ENCODE measurements at places on chromosomes 4 and X.

- no peak for DNase-seq
Observed at GRCh38 chr4:84648863-84649647, 66.1 kb downstream of the CDS1 start.

DNA sequence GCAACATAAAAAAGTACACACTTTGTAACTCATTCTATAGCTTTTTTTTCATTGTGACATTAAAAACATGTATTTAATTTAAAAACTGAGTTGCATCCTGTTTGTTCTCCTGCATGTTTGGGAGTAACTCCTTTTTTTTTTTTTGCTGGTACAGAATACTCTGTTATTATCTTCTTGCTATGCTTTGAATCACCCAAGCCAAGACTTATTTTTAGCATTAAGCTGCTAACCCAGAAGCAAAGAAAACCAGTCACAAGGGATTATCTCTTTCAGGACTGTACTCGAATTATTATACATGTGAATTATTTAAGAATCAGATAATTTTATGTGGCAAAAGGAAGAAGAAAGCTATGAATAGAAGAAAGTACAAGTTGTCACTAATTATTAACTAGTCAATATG lies 194.9 kb downstream of the ADAMTS3 start:
- no peak for DNase-seq

DNA sequence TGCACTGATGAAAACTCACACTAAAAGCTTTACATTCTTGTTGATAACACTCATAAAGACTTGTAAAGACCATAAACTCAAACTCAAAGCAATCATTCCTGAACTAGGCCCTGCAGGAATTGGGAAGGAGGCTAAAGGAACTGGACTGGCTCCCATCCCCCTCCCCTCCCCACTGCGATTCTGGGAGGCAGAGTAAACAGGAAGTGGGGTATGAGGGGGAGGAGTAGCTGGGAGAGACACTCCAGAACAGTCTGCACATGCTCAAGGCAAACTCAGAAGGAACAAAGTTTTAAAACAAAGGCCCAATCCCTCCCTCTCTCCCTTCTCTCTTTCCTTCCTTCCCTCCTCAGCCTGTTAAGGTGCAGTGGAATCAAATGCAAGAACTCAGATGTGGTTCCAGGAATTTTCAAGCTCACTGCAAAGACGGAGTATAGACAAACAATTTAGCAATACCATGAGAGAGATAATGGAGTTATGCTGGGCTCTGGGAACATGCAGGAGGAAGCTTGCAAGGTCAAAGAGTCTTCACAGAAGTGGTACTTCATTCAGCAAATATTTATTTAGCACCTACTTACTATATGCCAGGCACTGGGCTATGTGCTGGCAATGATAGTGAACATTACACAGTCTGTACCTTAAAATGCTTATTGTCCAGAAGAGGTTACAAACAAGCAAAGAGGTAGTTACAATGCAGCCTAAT lies 15.9 kb downstream of the MID1IP1 start:
- no peak for DNase-seq

- DNase-seq: no peak
Observed at GRCh38 chr4:147526272-147526654, 45.4 kb downstream of the EDNRA start.

DNA sequence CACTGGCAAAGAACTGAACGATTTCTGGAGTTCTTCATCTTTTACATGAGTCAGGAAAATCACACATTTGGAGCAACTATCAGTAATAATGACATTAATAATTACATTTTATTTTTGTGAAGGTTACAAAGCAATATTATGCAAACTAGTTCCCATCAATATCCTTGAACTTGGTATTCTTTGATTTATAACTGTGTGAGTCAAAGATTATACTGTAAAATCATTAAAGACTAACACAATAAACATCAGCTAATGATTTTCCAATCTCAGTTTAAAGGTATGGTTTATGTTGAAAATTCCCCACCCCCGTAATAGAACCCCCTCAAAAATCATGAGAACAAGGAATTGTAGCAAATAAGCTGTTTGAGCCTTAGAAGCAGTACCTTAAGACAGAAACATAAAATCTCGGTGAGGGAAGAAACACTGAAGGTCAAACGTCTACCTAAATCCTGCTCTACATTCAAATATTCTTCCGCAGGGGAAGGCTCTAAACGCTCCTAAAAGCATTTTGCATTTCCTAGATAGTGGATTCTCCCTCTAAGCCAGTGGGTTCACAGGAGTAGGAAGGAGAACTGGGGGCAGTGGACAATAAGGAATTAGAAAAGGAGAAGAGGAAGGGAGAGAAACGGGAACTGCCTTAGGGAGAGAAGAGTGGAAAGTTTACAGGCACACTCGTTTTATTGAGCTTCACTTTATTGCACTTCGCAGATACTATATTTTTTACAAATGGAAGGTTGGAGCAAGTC lies 22.3 kb upstream of the SH3D19 start:
- DNase-seq: no peak

- no peak for DNase-seq
Observed at GRCh38 chrX:56069299-56069931, 162.7 kb upstream of the KLF8 start.

- no peak for DNase-seq
Observed at GRCh38 chr4:61205066-61205465, 4.9 kb downstream of the ADGRL3 start.

DNA sequence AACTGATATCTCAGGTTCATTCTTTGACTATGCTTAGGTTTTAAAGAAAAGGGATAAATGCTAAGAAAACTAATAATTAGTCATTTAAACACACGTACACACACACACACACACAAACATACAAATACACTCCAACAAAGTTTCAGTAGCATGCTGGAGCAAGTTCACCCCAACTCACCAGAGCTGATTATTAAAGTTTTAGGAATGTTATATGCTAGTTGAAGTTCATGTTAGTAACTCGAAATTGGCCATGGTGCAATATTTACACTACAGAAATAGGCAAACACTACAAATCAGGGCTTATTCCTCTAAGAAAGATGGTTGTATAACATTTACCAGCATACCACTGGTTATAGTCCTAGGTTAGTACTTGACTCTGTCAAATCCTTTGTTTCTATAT lies 384.0 kb upstream of the DIPK2B start:
- no peak for DNase-seq

- no peak for DNase-seq
Observed at GRCh38 chr4:165208221-165208652, 876 bp downstream of the KLHL2 start.

DNA sequence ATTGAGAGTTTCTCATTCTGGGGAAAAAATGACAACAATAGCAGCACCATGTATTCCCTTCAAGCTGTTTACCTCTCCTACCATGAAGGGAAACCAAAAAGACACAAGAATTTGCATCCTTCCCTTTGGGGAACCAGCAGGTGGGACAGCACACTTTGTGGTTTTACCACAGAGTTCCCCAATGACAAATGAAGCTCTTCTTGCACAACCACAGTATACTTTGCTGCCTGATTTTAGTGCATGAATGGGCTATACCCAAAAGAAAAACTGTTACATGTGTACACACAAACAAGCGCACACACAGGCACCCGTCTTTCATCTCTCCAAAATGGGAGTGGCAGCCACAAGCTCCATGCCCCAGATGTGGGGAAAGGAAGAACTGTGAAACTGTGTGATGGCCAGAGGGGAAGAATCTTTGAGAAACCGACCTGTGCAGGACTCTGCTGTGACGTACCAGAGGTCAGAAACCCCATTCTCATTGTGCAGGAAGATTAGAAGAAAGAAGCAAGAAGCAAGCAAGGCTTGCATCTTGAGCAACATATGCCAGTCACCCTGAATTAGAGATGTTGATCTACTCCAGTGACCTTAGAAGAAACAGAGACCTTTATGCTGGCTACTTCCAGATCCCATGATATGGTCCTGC lies 2.7 kb upstream of the MAML3 start:
- DNase-seq: no peak

DNA sequence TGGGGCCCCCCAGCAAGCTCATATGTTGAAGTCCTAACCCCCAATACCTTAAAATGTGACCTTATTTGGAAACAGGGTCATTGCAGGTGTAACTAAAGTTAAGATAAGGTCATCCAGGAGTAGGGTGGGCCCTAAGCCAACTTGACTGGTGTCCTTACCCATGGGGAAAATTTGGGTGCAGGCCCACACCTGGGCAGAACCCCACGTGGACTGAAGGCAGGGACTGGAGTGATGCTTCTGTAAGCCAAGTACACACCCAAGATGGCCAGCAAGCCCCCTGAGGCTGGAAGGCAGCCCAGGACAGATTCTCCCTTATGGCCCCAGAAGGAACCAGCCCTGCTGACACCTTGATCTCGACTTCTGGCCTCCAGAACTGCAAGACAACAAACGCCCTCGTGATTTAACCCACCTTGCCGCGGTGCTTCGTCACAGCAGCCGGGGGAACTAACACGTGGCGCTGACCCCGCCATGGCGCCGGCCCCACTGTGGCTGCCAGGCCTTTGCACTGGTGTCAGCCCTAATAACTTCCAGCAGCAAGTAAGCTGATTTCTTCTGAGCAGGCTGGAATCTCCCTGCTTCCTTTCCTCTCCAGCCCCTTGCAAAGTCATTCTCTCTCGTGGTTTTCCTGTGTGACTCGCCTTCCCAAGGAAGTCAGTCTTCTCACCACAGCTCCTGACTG lies 23.2 kb upstream of the MXD4 start:
- DNase-seq: no peak

DNA sequence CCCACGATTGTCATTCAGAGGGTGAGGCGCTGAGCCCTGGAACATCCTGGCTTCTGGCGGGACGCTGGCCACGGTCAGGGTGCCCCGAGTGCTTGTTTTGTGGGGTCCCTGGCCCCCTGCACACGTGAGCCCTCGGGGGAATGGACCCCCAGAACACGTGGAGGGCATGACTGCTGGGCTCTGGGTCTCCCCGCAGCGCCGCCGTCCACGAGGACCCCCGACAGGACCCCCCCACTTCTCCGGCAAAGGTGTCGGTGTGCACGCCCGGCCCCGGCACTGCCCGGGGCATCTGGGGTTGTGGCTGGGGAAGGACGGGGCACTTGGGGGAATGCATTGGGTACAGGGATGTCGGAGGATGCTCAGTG lies 13.9 kb upstream of the GTPBP6 start:
- DNase-seq: no peak

GRCh38 chr4:139210486-139210885 lies 33.5 kb upstream of the ELF2 start:
- DNase-seq: no peak

- DNase-seq: no peak
Observed at GRCh38 chr4:139845453-139846093, 180.0 kb downstream of the MGST2 start.

GRCh38 chr4:145279122-145279960 lies 99.0 kb upstream of the OTUD4 start:
- no peak for DNase-seq

- no peak for DNase-seq
Observed at GRCh38 chrX:39903937-39904336, 193.8 kb downstream of the BCOR start.

DNA sequence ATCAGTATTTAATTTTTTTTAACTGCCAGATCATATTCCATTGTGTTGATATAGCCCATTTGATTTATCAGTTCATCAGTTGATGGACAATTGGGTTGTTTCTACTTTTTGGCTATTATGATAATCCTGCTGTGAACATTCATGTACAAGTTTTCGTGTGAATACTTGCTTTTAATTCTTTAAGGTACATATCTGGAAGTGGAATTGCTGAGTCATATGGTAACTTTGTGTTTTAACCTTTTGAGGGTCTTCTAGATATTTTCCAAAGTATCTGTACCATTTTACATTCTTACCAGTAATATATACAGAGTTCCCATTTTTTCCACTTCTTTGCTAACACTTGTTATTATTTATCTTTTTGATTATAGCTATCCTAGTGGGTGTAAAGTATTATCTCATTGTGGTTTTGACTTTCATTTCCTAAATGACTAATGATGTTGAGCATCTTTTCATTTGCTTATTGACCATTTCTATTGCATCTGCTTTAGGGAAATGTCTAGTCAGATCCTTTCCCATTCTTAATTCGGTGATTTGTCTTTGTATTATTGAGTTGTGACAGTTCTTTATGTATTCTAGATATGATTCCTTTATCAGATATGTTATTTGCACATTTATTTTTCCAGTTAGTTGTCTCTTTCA lies 75.2 kb upstream of the NUDT6 start:
- DNase-seq: no peak

GRCh38 chrX:134949271-134949670 lies 41.5 kb upstream of the SMIM10 start:
- no peak for DNase-seq

DNA sequence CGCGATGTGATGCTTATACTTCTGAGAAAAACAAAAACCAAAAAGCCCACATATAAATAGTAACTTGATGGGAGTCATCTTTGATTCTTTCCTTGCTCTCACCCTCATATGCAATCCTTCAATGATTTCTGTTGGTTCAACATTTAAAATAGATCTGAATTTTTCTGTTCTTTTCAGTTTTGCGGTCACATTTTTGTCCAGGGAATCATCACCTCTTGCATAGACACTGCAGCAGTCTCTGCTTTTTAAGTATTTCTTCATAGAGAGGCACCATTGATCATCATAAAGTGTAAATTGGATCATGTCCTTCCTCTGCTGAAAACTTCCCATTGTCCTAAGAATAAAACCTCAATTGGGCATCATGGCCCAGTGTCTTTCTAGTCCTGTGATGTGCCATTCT lies 81.1 kb upstream of the SLC4A4 start:
- no peak for DNase-seq

GRCh38 chrX:108157628-108158027 lies 66.0 kb downstream of the ATG4A start:
- DNase-seq: no peak

- DNase-seq: no peak
Observed at GRCh38 chr4:40617872-40618271, 11.8 kb downstream of the RBM47 start.

DNA sequence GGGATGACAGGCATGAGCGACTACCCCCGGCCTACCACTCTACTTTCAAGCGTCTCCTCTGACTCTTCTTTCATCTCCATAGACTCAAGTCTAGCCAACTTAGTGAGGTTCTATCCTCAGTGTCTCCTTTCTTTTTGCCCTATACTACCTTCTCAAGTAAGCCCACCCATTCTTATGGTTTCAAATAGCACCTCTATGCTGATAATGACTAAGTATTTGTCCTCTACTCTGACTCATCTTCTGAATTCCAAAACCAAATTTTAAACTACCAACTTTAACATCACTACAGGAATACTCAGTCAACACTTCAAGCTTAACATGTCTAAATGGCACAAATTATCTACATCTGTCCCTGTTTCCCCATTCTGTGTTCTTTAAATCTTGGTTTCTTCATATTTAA lies 47.8 kb downstream of the ELF2 start:
- no peak for DNase-seq

GRCh38 chr4:157824021-157824420 lies 348.8 kb downstream of the GASK1B start:
- DNase-seq: no peak

GRCh38 chr4:11348449-11349088 lies 80.1 kb downstream of the HS3ST1 start:
- no peak for DNase-seq

DNA sequence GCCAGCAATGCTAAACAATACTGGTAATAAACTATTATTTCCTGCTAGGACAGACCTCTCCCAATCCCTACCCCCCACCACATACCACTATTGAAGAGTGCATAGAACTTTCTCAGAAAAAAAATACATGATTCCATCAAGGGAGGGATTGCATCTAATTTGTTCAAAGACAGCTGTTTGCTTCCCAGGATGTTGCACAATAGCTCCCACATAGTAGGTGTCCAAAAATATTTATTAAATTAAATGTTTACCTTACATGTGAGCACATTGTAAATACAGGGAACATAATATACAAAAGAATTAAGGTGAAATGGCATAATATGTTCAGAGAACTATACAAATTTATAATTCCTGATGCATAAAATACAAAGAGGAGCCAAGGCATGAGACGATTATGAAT lies 1111.8 kb upstream of the LCORL start:
- DNase-seq: no peak

- no peak for DNase-seq
Observed at GRCh38 chrX:16136080-16136479, 12.7 kb downstream of the GRPR start.
